Esophagus squamous epithelium (tissue), 5 donors: ENCODE measurements at places on chromosomes 11 and 22.

GRCh38 chr11:88059326-88059725, 115.9 kb downstream of the RAB38 start:
- no peak for DNase-seq

- DNase-seq = no peak
Measured at GRCh38 chr11:8442301-8442700, 151.7 kb downstream of the STK33 start.

GRCh38 chr11:84714316-84714780, 912.8 kb downstream of the DLG2 start:
- no peak for DNase-seq

- no peak for DNase-seq
Measured at GRCh38 chr11:132655187-132655855, 877.0 kb downstream of the OPCML start.

DNA sequence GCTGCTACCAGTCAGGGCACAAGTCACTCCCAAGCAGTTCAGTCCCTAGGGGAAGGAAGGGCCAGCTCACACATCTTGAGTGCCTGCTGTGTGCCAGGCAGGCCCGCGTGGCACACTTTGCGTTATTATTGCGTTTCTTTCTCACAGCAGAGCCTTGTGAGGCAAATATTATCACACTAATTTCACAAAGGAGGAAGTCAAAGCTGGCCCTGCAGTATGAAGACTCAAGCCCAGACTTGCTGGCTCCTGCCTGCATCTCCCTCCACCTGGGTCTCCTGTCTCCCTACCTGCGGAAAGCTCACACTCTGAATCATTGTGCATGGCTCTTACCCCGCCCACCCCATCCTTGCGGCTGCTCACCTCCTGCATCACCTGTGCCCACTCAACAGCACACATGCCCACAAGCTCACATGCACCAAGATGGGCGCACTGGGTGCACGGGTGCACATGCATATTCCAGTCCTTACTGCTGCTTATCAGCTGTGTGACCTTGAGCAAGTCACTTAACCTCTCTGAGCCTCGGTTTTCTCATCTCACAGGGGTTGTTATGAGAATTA, 31.7 kb upstream of the P2RY2 start:
- DNase-seq = no peak

GRCh38 chr11:100687054-100687629, at the start of gene ARHGAP42:
Gene ARHGAP42 (plus strand): TSS chr11:100687288. CDS start chr11:100687679, 391 bp downstream.
- no peak for DNase-seq

DNA sequence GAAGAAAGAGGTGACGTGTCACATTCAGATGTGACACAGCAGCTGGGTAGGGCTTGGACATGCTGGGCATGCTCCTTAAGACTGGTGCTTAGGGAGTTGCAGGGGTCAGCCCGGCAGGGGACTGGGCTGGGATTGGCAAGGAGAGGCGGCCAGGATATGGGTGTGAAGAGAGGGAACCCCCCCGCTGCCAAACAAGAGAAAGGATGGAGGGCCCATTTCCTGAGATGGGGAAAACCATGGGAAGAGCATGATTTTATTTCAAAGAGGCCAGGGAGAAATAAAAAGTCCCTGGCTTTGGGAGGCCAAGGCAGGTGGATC, 5.3 kb downstream of the ATF4 start:
- no peak for DNase-seq
